ENCODE measurements at places on chromosomes 7 and 10.
A peak's percentile ranks its signal among the peaks of the same experiment; 100 is the strongest.

GRCh38 chr7:101100858-101101847 lies 15.9 kb downstream of the TRIM56 start:
- no peak for DNase-seq

- no peak for DNase-seq
These were observed 64.1 kb downstream of the CAV1 start for GRCh38 chr7:116588641-116589594.

GRCh38 chr7:102473271-102473991 lies 5.3 kb downstream of the POLR2J start:
- peak; percentile 38 for DNase-seq

GRCh38 chr10:22629852-22630233 lies 84.5 kb downstream of the PIP4K2A start:
- no peak for DNase-seq

DNA sequence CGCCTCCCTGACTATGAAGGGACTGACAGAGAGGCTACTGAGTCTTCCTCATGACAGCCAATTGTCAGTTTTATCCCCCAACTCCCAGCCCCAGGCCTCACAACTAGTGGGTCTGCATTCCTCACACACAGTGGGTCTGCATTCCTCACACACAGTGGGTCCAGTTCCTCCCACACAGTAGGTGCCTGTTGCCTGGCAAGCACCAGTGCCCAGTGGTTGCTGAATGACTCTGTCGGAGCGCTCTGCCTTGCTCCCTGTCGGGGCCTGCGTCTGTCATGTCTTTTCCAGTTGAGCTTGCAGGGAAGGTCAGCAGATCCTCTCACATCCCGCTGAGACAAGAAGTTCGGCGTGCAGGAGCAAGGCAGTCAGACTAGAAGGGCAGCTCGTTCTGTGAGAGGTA lies 590.0 kb upstream of the MKI67 start:
- DNase-seq = no peak

DNA sequence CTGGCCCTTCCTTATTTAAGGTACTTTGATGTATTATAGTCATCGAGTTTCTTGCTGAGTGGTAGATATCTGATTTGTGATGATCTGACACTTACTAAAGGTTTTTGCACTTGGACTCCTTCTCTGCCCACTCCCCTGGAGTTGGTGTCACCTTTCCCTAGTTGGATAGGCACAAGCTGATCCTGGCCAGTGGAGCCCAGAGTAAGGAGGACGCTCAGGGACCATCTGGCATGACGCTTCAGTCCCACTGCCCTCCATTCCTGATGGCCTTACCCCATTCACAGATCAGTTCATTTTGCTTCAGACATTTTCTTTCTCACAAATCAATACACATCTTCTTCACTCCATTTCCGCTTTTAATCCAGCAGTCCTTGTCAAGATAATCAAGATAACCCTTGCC lies 20.1 kb downstream of the ASB15 start:
- DNase-seq = no peak

- no peak for DNase-seq
These were observed 8.1 kb downstream of the ARHGAP12 start for GRCh38 chr10:31920538-31920937.

DNA sequence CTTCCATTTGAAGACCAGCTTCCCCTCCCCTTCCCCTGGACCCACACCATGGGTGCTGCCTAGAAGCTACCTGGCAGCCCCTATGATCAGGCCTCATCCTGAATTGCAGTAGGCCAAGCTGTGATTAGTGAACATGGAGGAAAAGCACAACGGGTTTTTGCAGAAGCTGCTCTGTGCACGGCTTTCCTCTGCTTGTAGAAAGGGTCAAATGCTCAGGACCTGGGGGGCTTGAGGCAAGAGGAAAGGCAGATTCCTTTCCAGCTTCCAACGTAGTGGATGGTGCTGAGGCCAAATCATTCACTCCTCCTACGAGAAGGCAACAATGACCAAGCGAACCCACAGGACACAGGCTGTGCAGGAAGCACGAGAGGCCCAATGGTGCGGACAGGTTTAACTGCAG lies 410.3 kb upstream of the SHH start:
- no peak for DNase-seq

DNA sequence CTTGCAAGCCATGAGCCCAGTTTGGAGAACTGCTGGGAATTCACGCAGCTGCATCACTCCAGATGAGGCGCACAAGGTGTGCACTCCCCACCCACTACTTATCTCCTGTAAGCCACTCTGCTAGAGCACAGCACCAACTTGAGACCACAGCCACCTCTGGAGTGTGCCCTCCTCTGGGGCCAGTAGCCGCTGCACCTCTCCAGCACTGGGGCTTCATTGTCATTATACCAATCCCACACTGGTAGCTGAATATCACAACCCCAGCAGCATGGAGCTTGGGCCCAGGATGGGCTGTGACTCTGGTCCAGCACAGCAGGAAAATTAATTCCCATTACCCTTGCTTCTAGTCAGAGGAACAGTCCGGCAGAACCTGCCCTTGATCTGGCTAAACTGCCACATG lies 125.6 kb downstream of the LSM5 start:
- no peak for DNase-seq

DNA sequence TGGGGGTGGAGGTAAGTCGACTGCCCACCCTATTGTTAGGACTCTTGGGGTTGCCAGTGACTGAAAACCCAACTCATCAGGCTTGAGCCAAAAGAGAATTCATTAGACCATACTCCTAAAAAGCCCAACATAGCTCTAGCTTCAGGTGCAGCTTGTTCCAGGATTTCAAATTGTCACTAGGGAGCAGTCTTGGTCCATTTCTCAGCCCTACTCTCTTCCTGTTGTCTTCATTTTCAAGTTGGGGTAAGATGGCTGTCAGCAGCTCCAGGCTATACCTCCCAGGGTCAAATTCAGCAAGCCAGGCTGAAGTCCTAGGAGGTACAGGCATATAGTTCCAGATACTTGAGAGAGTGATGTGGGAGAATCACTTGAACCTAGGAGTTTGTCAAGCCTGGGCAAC lies 14.9 kb upstream of the COL13A1 start:
- no peak for DNase-seq

DNA sequence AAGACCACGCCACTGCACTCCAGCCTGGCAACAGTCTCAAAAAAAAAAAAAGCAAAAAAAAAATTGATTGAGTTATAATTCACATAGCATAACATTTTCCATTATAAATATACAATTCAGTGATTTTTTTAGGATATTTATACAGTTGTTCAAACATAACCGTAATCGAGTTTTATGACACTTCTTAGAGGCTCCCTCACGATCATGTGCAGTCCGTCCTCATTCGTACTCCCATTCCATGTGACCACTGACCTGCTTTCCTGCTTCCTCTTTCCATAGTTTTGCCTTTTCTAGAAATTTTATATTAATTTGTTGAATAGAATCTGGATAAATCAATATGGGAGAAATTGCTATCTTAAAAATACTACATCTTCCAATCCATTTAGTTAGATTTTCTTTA lies 45.7 kb downstream of the VTI1A start:
- no peak for DNase-seq

DNA sequence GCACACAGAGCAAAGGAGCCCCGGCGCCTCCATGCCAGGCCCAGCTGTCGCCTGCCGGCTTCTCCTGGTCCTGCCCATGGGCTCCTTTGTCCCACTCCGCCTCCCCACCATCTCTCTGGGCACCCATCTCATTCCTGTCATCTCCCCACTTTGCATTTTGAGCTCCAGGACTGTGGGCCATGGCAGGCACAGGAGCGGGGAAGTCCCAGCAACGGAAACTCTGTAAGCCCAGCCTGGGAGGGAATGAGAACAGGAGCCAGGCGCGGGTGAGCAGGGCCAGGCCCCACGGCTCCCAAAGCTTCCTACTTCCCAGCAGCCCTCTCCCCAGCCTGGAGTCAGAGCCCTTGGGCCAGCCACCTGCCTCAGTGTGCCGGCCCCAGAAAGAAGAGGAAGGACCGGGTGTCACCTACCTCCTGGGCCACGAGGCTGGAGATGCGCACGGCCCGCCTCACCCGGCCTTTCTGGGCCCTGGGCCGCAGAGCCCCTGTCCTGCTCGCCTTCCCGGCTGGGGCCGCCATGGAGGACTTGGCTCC lies 23.1 kb downstream of the KCNH2 start:
- no peak for DNase-seq

DNA sequence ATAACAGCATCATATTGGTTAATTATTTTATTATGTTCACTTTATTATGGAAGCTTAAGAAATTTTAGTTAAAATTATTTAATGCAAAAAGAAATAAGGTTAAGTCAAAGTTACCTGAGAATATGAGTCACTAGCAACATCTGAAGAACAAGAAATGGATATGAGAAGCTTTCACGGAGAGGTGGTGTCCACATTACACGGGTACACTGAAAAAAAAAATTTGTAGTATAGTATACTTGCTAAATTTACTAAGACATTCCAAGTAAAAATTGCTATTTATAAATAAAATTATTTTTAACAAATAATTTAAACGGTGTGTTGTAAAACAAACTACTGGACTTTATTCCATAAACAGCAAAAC lies 63.9 kb downstream of the DPY19L1 start:
- DNase-seq = no peak

GRCh38 chr10:122102869-122103525 lies 114.0 kb downstream of the TACC2 start:
- no peak for DNase-seq

DNA sequence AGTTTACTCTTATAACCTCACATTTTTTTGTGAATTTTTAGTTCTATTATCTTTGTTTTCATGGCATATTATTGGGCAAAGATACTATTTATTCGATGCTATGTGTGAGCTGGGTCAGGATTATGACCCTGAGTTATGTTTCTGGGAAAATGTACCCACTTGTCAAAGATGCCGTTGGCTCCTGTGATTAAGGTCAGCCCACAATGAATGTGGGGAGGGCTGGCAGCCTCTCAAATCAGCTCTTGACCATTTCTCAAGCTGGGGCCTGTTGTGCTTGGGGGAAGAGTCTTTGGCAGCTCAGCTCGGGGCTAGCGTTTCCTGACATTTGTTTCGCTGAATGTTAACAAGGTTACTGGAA lies 97.5 kb downstream of the TCF7L2 start:
- DNase-seq = no peak

GRCh38 chr7:111931958-111932357 lies 274.2 kb downstream of the DOCK4 start:
- no peak for DNase-seq

GRCh38 chr7:116403265-116403664 lies 96.3 kb upstream of the CAV2 start:
- no peak for DNase-seq

- DNase-seq = no peak
These were observed 145.7 kb upstream of the FERD3L start for GRCh38 chr7:19290968-19291367.

- peak; percentile 82 for DNase-seq
These were observed 1.9 kb downstream of the SLC29A4 start for GRCh38 chr7:5284304-5285281.

- DNase-seq = no peak
These were observed 60.7 kb downstream of the VCL start for GRCh38 chr10:74058658-74059057.

DNA sequence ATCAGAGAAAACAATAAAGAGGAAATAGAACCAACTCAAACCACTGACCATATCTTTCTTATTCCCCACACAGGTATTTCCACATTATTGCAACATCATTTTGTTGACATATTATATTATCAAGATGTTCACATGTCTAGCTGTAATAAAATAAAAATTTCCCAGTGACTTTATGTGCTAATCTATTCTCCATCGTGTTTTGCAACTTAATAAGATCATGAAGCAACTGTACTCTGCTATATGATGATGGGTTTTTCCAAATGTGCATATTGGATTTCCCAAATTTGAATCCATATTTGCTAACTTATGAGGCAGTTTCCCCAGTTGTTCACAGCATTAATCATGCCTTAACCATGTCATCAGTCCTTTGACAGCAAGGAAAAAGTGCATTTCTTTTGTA lies 127.8 kb downstream of the ITGB8 start:
- no peak for DNase-seq

DNA sequence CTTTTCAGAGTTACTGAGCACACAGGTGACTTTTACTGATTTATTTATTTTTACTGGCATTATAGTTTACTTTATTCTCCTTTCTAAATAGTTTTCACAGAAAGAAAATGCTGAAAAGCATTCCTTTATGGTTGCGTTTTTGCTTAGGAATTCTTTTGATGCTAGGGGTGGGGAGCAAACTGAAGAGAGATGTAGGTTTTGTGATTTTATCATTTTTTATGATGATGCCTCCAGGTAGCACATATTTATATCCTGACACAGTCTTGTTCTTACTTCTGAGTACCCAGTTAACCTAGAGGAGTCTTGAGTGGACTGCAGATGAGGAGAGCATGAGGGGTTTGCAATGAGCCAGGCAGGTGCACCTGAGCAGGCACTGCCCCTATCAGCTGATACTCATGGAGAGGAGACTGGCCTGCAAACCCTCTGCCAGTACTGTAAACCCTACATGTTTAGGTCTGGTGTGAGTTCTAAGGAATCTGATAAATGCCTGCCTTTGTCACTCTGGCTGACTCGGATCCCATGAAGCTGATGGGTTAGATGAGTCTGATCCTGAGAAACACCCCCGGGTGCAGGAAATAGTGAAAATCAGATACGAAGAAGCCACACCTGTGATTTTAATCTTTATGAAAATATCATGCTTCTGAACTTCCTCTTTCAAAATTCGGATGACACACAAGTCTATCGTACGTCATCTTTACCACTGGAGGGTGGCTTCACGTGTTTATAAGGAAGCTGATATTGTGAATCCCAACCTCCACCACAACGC lies 302.9 kb downstream of the WDR37 start:
- DNase-seq = no peak

DNA sequence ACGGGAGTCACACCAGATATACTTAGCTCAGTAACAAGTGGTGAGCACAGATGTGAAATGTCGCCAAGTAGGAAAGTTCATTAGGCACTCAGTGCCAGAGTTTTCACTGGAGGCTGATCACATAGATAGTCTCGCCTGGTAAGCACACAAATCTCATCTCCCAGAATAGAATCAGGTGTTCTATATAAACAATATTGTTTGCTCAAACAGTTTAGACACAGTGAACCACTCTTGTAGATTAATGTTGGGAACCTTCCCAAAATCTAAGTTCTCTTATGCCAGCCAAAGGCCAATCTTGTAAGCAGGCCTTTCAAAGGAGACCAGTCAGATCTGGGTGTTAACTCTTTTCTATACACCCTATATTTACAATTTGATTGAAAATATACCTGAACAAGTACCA lies 716.5 kb upstream of the GRM3 start:
- DNase-seq = no peak

GRCh38 chr7:156751319-156751718 lies 110.7 kb downstream of the RNF32 start:
- DNase-seq = no peak

GRCh38 chr7:4738711-4739527 lies 36.5 kb upstream of the AP5Z1 start:
- DNase-seq = peak; percentile 51

DNA sequence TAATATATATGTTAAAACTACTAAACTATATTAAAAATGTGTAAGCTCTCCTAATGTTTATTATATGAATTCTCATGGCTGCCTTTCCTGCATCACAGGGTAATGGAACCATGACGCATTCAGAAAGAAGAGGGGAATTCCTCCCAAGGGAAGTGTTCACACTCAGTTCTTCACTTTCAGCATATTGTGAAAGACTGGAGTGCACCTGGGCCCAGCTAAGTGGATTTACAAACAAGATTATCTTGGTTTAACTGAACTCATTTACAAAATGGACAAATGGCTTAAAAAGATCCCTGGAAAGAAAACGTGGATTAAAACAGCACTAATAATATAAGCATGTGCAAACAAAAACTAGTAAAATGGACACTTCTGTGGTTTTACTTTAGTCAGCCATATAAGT lies 149.8 kb downstream of the DOCK4 start:
- no peak for DNase-seq

- DNase-seq = no peak
These were observed 188.1 kb upstream of the TMEM72 start for GRCh38 chr10:44723082-44723481.

All from H1 (cell line).